ENCODE measurements at places on chromosomes 2 and 18.

DNA sequence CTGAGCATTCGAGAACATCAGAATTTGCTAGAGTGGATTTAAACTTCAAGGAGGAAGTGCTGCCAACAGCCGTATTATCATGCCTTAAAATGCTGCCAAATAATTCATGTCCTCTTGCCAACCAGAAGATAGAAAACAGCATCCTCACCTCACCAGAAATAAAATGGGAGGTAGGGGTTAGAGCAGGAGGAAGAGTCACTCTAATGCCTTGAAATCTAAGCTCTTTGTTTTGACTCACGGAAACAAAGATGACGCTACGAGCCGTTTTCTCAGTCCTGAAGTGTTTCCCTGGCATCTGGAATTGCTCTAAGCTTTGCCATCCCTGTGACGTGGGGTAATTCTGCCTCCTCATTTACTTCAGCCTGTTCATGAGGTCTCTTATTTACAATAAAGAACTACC, 97.1 kb downstream of the PRPF40A start:
- no peak for DNase-seq

GRCh38 chr2:8571792-8572499, 109.9 kb upstream of the ID2 start:
- DNase-seq, result no peak

DNA sequence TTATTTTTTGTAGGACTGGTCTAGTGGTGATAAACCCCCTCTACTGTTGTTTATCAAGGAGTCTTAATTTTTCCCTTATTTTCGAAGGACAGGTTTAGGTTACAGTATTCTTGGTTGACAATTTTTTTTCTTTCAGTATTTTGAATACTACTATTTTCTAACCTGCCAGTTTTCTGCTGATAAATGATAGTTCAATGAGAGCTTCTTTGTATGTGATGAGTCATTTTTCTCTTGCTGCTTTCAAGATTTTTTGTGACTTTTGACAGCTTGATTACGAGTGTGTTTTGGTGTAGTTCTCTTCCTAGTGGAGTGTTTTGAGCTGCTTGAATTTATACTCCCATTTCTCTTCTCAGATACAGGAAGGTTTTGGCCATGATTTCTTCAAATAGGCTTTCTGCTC, 77.5 kb downstream of the ACSL3 start:
- no peak for DNase-seq

DNA sequence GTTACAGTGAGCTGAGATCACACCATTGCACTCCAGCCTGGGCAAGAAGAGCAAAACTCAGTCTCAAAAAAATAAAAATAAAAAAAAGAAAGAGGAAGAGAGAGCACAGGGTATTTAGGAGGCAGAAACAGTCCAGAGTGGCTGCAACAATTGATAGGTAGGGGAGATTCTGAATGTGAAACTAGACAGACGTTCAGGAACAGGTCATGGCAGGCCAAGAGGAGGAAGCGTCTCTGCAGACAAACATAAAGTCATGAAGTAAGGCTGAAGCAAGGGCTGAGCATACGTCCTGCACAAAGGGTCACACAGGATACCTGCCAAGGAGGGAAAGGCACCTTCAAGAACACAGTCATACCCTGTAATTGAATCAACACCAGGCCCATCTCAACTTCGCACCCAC, 64.1 kb upstream of the ZNF532 start:
- peak; percentile 81 for DNase-seq

DNA sequence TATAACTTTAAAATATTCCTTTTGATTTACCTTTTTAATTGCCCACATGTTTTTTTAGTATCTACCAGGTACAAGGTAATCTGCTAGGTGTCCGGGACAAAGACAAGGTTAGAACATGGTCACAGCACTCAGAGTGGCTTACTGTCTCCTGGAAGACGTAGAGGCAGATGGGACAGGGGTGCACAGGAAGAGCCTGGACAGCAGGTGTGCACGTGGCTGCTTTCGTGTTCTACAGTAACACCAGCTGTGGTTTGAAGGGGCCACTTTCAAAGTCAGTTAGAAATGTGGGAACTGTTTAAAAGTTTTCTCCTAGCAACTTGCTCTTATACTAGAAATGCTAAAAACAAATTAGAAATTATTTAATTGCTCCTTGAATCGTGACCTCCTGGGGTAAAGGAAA, 102.9 kb upstream of the ALPP start:
- no peak for DNase-seq

- no peak for DNase-seq
Measured at GRCh38 chr18:10794771-10795170, 268.9 kb downstream of the NAPG start.

DNA sequence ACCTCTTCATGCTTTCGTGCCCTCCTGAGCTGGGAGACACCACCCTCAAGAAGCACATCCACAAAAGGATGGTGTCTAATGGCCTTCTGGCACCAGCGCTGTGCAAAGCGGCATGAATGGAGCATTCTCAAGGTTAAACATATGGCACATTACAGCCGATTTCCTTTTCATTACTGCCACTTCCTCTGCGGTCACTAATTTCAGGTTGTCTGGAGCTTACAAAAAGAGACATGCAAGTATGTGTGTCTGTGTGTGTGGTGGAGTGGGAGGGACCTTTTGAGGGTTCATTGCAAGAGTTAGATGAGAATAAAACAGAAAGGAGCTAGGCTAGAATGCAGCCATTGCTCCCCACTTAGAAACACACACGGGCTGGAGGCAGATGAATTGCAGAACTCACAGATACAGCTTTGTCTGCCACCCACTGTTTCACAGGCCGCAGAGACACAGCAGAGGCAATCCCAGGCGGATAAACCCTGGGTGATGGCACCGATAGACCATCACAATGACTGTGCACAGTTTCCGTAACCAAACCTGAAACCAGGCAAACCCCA, 76.0 kb downstream of the TGIF1 start:
- DNase-seq, result no peak

DNA sequence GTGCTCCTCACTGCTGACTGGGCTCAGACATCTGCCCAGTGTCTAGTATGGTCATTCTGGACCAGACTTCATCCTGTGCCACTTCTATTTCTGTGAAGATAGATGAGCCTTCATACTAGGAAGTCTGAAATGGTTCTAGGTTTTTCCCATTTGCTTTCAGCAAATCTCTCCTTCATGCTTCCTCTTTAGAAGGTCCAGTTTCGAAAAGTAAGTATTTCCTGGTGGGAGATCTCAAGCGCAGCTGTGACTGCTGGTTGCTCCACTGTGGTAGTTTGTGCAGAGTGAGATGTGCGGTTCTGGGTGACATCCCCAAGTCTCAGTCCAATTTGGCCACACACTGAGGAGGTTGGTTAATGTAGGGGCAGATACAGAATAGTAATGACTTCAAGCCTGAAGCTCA, 14.4 kb downstream of the IL36B start:
- DNase-seq, result no peak

GRCh38 chr2:96869281-96869821, 529 bp downstream of the SEMA4C start:
- no peak for DNase-seq

GRCh38 chr2:177165061-177165583, 47.5 kb upstream of the HNRNPA3 start:
- DNase-seq, result no peak

GRCh38 chr2:149648282-149649030, 60.9 kb upstream of the MMADHC start:
- peak; percentile 92 for DNase-seq

GRCh38 chr2:224016963-224017362, 22.1 kb downstream of the SERPINE2 start:
- DNase-seq, result peak; percentile 90

DNA sequence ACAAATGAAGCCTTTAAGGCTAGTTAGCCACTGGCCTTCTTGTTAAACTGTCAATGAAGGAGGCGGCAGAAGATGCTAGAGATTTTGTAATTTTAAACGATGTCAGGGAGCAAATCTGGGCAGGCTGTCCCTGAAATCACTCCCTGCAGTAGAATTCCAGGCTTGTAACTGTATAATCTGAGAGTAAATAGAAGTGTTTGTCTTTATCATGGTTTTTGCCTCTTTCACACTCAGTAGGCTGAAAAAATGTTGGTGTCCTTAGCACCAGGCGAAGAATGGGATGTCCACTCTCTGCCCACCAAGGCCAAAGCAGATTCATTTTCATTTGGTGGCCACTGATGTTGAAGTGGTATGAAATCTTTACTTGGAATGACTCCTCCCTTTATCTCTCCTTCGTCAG, 136.9 kb upstream of the THSD7B start:
- no peak for DNase-seq

GRCh38 chr2:21317131-21317530, 193.4 kb downstream of the TDRD15 start:
- DNase-seq, result peak; percentile 27

GRCh38 chr2:226725126-226725860, 74.3 kb downstream of the IRS1 start:
- DNase-seq, result no peak

GRCh38 chr2:114237331-114237730, 205.1 kb upstream of the DPP10 start:
- no peak for DNase-seq

DNA sequence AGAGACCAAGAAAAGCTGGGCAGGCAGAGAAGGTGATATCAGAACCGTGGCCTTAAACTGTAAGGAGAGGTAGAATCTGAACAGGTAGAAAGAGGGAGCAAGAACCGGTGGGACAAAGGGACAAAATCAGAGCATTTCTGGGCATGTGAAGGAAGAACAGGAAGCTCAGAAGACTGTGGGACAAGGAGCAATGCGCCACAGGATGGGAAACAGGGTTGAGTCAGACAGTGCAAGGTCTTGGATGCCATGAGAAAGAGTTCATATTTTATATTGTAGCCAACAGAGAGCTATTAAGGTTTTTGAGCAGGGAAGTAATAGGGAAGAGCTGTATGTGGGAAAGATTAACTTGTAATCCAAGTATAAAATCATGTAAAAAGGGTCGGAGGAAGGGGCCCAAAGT, 106.4 kb upstream of the UGP2 start:
- DNase-seq, result peak; percentile 47

DNA sequence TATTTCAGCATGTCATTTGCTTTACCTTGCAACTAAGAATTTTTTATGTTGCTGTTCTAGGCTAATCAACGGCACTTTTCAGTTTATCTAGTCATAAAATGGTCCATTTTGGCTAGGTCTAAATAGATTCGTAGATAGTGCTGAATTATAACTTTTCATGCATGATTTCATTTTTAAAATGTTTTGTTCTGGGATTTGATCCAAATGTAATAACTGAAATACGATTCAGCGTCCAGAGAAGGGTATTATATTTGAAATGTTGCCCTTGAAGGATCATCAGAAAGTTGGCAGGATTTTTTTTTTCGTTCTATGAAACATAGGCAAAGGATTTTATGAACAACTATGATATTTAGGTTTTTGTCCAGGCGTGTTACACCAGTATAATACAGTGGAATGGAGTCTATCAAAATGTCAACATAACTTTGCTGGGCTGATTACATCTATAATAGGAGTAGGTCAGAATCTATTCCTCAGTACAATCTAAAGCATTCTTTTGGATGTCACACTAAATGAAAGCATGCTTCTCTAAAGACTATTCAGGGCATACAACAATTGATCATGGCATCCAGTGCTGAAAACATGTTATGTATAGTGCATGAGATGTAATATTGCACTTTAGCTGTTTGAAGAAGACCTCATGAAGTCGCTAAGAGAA, 24.8 kb downstream of the TTC27 start:
- DNase-seq, result no peak

DNA sequence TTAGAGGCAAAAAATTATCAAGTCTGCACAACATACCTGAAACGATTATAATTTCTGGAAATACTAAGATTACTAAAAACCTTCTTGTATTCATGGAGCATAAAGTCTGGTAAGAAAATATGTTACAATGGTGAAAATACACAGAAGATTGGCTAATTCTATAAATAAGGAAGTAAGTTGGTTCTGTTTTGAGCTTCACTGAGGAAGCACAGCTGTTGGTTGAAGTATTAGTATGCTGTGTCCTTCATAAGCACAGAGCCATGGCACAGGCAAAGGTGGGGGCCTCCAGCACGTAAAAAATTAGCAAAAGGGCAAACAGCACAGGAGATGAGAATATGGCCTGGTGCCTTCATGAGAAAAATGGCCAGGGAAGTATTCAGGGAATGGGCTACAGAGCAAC, 40.4 kb upstream of the ANKRD62 start:
- DNase-seq, result no peak

GRCh38 chr2:45074713-45075112, 65.5 kb upstream of the SIX2 start:
- no peak for DNase-seq

DNA sequence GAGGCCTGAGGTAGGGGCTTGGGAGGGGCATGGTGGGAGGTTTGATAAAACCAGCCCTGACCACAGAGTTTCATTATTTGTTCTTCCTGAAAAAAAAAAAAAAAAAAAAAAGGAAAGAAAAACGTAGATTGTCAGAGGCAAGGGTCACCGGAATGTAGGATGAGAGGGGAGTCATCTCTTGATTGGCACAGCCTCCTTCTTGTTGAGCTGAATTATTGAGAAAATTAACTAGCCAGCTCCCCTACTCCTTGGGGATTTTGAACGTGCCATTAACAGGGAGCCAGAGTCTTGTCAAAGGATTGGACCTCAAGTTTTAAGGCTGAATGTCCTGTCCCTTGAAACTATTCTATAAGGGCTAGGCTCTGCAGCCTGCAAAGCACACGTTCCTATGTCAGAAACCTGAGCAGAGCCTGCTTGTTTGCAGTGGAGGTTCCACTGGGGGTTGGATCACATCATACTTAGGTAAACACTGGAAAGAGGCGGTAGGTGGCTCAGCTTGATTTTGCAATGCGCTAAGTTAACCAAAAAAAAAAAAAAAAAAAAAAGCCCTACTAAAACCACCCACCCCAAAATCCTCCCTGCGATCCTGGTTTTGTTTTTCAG, 2.3 kb downstream of the INHBB start:
- DNase-seq, result peak; percentile 72

DNA sequence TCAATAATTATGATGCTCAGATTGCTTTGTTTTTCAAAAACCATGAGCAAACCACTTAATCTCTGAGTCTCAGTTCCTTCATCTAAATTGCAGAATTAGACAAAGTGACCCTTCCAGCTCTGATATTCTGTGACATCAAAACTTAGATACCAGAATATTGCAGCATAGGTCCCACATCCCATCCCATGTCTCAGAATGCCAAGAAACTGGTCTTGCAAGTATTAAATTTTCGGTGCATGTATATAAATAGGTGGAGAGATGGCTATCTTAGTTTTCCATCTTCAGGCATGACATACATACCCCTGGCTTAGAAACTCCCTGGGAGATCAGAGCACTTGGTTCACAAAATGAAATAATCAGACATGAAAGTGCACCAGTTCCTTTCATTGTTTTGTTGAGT, 39.8 kb downstream of the WDR75 start:
- no peak for DNase-seq

GRCh38 chr2:219252900-219253752, at the start of gene TUBA4B:
Gene TUBA4B, plus strand, starts transcription at chr2:219253243. Its CDS starts 165 bp downstream, at chr2:219253408.
- DNase-seq, result peak; percentile 46

GRCh38 chr2:223601932-223602666, at the start of gene SCG2:
Gene SCG2, minus strand, starts transcription at chr2:223602361. Its CDS starts 3,079 bp downstream, at chr2:223599282.
- peak; percentile 63 for DNase-seq

GRCh38 chr2:132904142-132904842, 234.3 kb upstream of the LYPD1 start:
- DNase-seq, result no peak

GRCh38 chr18:46379323-46379950, 275.3 kb downstream of the HAUS1 start:
- no peak for DNase-seq

All from bronchial epithelial cell (primary cell).